ENCODE measurements at places on chromosomes 3 and 15.

GRCh38 chr3:114362815-114363214, 69.0 kb downstream of the TIGIT start:
- DNase-seq = peak; percentile 55

GRCh38 chr3:65138556-65138955, 450.8 kb upstream of the ADAMTS9 start:
- no peak for DNase-seq

GRCh38 chr3:26350853-26351252, 271.7 kb upstream of the LRRC3B start:
- DNase-seq = no peak

GRCh38 chr3:150419076-150419868, 11.2 kb downstream of the TSC22D2 start:
- no peak for DNase-seq

DNA sequence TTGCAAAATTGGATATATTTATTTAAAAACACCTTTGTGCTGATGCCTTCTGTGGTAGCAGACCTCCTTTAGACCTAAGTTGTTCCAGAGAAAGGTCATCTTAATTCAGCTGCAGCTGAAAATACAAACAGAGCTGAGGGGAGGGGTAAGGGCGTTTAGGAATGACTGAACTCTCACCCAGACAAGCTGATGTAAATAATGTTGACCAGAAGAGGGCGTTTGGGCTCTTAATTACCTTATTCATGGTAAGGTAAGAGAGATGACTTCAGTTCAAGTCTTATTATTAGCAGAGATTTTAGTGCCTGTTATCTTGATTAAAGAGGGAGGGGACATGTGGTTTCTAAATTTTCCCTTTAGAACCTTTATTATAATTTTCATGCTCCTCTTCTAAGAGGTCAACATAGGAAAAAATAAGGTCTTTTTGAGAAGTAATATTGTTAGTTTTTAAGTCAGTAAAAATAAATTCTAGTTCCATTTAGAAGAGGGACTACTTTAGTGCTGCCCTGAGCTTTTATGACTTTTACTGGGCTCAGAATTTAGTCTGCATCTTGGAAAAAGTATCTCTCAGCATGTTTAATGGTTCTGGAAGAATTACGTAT, 46.3 kb downstream of the GPR171 start:
- peak; percentile 61 for DNase-seq

DNA sequence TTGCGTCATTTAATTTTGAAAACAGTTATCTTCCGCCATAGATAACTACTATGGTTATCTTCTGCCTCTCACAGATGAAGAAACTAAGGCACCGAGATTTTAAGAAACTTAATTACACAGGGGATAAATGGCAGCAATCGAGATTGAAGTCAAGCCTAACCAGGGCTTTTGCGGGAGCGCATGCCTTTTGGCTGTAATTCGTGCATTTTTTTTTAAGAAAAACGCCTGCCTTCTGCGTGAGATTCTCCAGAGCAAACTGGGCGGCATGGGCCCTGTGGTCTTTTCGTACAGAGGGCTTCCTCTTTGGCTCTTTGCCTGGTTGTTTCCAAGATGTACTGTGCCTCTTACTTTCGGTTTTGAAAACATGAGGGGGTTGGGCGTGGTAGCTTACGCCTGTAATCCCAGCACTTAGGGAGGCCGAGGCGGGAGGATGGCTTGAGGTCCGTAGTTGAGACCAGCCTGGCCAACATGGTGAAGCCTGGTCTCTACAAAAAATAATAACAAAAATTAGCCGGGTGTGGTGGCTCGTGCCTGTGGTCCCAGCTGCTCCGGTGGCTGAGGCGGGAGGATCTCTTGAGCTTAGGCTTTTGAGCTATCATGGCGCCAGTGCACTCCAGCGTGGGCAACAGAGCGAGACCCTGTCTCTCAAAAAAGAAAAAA, 1.2 kb downstream of the B2M start:
- DNase-seq = peak; percentile 62

DNA sequence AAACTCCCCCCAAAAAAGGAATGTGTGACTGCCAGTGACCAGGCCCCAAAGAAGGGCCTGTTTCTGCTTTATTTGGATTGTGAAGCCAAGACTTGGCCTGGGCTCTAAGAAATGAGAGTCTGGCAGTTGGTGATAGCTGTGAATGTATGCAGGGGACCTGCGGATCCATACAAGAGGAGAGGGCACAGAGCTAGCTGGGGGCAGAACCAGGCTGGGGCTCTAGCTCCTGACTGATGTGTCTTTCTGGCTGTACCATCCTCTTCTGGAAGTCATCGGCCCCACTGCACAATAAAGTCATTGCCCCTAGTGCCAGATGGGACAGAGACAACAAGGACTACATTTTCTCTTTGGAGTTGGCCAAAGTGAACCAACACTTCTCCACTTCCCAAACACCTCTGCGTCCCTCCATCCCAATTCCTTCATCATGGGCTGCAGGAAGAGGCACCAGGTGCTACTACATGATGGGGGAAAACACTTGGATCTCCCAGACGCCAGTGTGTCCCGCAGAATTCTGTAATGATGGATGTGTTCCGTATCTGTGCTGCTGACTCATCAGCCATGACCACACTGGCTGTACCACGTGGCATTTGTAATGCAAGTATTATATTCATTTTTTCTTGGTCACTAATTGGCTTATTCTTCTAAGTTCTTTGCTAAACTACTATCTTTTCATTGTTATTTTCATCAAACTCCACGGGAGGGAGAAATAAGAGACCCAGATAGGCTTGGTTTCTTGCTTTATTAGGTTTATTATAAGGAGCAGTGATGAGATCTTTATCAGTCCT, 1.7 kb upstream of the PLA2G4F start:
- DNase-seq = peak; percentile 76

GRCh38 chr15:93037820-93038705, 50.9 kb downstream of the RGMA start:
- DNase-seq = no peak

DNA sequence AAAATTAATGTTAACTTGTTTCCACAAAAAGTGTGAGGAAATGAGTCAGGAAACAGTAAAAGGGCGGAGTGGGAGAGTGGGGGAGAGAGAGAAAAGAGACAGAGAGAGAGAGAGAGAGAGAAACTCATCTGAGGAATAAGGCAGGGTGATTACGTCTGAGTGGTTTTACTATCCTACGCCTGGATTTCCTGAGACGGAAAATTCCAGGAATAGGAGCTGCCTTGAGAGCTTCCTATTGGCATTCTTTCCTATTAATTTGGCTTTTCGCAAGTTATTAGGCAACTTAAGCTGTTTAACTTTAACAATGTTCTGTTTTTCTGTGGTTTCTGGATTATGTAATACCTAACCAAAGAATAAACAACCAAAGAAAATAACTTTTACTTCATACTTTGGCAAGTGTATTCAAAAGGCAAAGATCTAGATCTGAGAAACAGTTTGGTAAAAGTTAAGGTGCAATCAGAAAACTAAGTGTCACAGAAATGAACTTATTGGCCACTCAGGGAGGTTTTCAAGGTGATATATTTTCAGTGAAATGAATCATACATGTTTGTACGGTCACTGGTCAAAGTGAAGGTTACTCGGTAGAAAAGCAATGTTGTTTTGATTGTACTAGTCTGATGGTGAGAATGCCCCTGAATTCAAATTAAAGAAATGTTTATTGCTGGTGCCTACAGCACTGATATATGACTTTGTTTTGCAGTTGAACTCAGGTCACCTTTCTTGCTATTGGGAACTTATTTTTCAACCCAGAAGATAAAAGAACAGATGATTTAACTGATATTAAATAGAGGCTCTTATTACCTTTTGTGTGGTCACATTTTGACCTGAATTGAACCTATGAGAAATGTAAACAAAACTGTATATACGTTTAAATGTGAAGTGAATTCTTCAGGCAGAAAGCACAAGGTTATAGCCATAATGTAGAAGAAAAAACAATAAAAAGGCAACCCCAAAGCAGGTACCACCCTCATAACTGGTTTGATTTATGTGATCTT, 39.9 kb upstream of the TNFSF10 start:
- peak; percentile 79 for DNase-seq

DNA sequence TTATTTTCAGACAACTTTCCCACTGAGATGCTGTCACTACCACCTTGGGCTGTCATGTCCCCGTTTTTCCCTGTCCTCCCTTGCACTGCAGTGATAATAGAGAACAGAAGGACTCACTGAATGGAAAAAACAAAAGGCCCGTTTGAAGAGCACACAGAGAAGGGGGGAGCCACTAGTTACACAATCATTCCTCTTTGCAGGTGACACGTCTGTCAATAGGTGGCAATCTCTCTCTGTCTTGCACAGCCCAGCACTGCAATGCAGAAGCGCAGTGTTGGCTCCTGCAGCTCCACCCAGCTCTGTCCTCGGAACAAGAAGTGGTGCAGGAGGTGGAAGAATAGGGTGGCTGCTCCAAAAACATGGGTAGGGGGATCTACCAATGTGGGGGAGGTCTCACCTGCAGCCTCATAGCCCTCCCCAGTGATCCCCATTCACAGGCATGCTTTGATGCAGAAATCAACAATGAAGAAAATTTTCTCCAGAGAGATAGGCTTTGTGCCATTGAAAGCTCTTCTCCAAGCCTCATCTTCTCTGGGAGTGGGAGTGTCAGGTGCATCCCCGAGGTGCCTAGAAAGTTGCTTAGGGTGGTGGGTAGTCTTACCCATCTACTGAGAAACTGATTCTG, 31.8 kb downstream of the FSTL1 start:
- no peak for DNase-seq

DNA sequence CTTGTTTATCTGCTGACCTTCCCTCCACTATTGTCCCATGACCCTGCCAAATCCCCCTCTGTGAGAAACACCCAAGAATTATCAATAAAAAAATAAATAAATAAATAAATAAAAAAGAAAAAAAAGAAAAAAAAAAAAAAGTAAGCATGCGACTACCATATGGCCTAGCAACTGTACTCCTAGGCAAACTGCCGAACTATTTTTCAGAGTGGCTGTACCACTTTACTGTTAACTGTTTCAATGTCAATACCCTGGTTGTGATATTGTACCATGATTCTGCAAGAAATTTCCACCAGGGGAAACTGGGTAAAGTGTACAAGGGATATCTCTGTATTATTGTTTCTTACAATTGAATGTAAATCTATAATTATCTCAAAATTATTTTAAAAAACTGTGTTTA, 41.3 kb upstream of the MAP4 start:
- DNase-seq = peak; percentile 37

DNA sequence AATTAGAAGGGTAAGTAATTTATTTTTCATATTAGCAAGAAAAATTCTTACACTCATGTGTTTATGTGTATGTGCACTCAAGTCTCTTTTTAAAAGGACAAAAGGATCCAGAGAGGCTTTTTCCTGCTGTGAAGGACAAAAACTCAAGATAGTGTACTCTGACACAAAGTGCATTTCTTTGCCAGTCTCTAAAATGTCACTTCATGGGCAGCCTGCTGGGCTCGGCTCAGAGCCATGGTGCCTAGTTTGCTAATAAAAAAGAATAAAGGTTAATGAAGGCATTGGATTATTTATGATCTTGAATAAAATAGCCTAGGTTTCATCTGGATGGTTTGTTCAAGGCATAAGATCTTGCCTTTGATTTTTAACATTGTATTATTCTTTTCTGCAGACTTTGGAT, 989.0 kb downstream of the TBL1XR1 start:
- no peak for DNase-seq

- DNase-seq = no peak
These were observed 9.8 kb downstream of the MSL2 start for GRCh38 chr3:136186344-136186743.

GRCh38 chr15:70099967-70100473, 2.3 kb upstream of the TLE3 start:
- no peak for DNase-seq

GRCh38 chr3:22745321-22745720, 457.8 kb upstream of the UBE2E2 start:
- no peak for DNase-seq

DNA sequence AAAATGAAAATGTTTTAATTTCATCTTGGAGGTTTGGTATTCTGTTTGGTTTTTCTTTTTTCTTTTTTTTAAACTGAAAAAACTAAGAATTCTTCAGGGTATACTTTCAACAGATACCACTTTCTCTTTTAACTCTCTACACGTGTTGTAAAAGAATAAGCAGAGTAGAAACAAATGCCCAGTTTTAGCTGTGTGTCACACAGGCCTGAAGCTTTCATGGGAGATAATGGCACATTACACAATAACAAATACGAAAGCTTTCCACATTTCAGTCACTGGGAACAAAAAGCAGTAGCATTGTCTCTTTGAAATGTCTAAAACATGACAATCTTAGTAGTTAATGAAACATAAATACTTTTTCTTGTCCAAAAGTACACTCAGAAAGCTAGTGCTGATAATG, 818.5 kb downstream of the TBL1XR1 start:
- no peak for DNase-seq

GRCh38 chr3:27544372-27544865, 60.2 kb upstream of the SLC4A7 start:
- peak; percentile 55 for DNase-seq

GRCh38 chr3:169790687-169791429, 17.7 kb downstream of the MYNN start:
- no peak for DNase-seq

GRCh38 chr15:63544258-63545026, 40.0 kb downstream of the USP3 start:
- DNase-seq = no peak

GRCh38 chr15:87561641-87562040, 694.9 kb downstream of the NTRK3 start:
- DNase-seq = no peak

DNA sequence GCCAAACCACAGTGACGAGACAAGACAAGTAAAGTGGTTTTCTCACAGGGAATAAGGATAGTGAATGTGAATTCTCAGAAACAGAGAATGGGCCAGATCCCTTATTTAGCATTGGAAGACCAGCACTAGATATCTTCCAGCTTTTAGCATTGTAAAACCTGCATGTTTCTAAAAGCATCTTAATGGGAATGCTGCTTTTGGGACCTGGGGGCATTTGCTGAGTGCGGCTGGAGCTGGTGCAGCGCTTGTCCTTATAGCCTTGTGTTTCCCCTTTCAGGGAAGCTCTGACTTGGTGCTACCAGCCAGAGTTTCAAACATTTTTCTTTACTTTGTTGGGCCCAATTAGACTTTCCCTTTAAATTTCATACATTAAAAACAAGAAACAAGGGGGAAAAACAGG, 52.9 kb downstream of the CLSTN2 start:
- DNase-seq = no peak

DNA sequence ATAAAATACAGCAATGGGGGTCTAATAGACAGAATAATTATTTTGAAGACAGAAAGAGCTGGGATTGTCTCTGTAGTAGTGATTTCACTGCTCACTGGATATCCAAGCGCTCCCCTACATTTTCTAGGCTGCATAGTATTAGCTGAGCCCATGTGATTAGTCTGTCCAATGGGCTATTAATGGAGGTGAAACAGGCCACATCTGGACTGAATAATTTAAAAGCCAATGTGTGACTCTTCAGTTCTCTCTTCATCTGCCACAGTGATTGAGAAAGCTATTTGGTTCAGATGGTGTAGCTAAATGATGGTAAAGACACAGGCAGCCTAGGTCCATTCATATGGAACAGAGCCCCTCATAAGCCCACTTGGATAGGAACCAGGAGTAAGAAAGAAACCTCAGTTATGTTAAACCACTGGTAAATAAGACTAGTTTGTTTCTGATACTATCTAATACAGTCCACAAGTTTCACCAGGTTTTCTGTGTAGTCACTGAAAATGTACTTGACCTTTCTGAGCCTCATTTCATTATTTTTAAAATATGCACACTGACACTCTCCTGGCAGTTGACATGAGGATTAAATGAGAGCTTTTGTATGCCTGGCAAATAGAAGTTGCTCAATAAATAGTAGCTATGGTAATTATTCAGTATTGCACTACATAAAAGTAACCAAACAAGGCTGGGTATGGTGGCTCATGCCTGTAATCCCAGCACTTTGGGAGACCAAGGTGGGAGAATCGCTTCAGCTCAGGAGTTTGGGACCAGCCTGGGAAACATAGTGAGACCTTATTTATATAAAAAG, 17.0 kb upstream of the STT3B start:
- no peak for DNase-seq
